Fibroblast of skin of left biceps (primary cell): ENCODE measurements at places on chromosomes 13 and 19.

GRCh38 chr13:72823081-72823480 is 41.1 kb downstream of the PIBF1 start:
- no peak for DNase-seq

GRCh38 chr13:113650275-113650674 is 7.7 kb downstream of the ATP4B start:
- DNase-seq, result no peak

- DNase-seq, result no peak
These were observed 21.2 kb upstream of the C13orf46 start for GRCh38 chr13:113995051-113995601.

DNA sequence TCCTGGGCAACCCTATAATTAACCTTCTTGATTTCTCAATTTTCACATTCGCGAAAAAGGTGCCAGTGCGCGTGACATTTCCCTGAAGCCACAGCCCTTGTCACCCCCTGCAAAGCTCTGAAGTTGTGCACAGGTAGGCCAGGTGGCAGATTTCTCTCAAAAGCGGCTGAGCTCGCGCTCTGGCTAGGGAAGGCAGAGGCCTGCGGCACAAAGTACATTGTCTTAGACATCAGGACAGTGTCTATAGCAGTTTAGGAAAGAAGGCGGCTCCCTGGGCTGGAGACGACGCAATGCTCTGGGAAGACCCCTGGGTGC is 42.9 kb upstream of the ZNF14 start:
- DNase-seq, result no peak

GRCh38 chr19:18507021-18507726 is 14.7 kb downstream of the ELL start:
- DNase-seq, result no peak

- DNase-seq, result no peak
These were observed 10.3 kb downstream of the SH3GL1 start for GRCh38 chr19:4390017-4390566.

- no peak for DNase-seq
These were observed 1.3 kb downstream of the IL11 start for GRCh38 chr19:55368701-55369563.

DNA sequence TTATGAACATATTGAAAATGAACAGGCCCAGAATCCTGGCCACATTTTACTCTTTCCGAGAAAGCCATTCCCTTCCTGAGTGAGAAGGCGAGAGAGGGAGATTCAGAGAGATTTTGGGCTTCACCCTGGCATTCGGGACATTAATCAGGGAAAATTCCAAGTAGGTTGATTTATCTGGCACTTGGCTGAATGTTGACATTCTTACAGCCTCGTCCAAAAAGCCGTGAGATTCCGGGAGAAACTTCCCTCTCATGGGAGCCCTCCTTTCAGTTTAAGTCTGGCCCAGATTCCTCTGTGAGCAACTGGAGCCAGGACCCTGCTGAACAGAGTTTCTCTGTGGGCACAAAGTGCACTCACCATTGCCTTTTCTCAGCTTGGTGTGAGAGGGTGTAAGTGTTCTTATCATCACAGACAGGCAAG is 129.2 kb upstream of the PEG3 start:
- no peak for DNase-seq

- no peak for DNase-seq
These were observed 143.5 kb upstream of the SOX1 start for GRCh38 chr13:111923439-111923838.

- no peak for DNase-seq
These were observed 401.9 kb downstream of the PCDH20 start for GRCh38 chr13:61013796-61014195.

DNA sequence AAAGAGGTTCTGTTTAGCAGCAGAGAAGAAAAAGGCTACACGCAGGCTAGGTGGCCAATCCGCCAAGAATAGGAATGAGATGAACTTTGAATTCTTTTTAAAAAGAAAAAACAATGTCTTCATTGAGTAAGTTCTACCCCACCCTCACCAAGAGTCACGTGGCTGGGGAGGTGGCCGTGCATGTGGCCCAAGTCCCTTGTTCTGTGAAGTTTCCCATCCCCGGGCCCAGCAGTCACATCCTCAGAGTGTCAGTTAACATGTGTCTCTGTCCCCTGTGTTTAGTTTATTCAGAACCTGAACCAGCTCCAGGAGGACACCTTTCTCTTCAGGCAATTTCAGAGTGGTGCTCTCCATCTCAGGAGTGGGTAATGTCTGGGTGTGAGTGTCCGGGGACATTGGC is 57.1 kb upstream of the MCF2L start:
- DNase-seq, result no peak

- DNase-seq, result no peak
These were observed 235.6 kb upstream of the SOX21 start for GRCh38 chr13:94947965-94948371.

DNA sequence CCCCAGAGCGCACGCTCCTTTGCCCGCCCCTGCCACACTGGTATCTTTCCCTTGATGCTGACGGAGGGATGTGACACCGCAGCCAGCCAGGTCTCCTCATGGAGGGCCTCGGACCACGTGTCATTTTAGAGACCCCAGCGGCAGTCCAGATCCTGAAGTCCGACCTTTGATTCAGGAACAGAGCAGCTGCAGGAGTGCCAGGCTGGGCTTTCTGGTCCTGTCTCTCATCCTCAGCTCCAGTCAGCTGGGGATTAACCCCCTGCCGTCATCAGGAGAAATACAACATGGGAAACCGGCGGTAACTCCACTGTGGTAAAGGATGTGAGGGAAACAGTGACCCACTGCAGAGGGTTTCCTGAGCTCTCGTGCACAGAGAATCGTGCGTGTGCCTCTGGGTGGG is 140.6 kb downstream of the SIPA1L3 start:
- DNase-seq, result no peak

DNA sequence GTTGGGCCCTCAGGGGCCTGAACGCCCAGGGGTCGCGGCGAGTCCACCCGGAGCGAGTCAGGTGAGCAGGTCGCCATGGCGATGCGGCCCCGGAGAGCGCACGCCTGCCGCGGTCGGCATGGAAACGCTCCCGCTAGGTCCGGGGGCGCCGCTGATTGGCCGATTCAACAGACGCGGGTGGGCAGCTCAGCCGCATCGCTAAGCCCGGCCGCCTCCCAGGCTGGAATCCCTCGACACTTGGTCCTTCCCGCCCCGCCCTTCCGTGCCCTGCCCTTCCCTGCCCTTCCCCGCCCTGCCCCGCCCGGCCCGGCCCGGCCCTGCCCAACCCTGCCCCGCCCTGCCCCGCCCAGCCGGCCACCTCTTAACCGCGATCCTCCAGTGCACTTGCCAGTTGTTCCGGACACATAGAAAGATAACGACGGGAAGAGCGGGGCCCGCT is at the start of gene CCNA1:
TSS of gene CCNA1 (plus strand) at position 390 of the 439 bp plus-strand sequence. CDS start 562 bp downstream, outside the sequence.
- no peak for DNase-seq

DNA sequence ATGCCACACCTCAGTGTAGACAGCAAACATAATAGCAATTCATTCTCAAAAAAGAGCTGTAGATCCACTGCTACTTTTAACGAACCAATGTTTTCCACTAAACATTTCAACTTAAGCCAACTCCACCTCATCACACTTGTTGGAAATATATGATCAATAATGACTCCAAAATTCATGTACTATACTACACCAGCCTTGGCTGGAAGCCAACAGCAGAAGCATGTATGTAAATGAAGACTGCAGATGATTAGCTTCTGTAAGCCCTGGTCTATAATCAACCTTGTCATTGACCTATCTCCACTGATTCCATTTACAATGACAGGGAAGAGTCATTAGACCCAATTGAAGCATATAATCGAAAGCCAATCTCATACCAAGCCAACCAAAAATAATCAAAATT is 71.7 kb downstream of the STK24 start:
- no peak for DNase-seq

DNA sequence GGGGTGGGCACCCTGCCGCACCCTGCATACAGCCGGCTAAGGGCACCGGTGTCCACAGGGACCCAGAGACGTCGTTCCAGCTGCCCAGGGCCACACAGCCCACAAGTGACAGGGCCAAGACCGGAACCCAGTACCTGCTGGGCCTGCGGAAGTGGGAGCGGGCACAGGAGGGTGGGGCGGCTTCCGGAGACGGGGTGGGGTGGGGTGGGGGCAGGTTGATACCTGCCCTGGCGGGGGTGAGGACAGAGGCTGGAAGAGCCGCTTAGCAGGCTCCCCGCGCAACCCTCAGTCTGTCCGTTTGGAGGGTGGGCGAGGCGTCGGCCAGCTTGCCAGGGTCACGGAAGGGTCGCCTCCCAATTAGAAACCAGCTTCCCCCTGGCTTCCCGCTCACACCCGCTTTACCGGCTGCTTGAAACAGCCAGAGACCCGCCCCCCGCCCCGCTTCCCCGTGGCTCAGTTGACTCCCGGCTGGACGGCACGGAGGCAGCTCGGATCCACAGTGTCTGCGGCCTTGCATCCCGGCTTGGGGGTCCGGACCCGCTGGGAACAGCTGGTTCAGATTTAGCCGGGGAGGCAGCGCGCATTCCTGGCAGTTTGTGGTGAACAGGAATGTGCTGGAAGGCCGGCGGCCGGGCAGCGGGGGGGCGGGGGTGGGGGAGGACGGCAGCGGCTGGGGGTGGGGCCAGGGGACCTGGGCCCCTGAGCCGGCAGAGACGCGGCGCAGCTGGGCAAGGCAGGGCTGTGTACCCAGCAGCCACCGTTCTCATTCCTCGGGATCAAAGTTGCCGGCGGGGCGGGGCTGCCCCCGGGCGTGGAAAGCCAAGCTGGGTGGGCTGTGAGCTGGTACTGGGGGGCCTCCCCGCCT is 1.9 kb downstream of the CNN2 start:
- peak; percentile 95 for DNase-seq

DNA sequence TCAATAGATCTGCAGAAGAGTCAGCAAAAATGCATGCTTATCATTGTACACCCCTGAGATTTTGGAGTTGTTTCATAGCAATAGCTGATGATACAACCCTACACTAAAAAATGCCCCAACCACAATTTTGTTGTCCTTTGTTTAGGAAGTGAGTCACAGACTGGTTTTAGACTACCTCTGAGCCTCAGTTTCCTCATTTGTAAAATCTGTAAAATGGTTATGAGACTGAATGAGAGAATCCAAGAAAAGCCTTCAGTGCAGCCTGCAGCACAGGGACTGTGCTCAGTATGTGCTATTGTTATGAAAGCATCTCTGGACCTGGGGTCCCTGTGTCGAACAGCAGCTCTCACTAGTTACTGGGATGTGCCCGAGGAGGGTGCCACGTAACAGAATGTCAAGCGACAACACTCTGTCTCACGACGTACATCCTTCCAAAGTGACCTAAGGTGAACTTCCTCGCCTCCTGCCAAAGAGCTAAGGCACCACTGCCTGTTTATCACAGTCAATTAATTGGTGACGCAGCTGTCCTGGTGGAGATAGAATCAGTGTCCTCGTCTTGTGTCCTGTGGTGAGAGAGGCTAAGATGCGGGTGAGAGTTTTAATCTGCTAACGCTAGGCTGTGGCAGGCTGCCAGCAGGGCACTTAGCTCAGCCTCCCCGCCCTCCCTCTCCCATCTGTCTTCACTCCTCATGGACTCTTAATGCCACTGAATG is 18.1 kb downstream of the DHRS12 start:
- DNase-seq, result no peak
